ENCODE measurements at places on chromosomes 11 and 22.

DNA sequence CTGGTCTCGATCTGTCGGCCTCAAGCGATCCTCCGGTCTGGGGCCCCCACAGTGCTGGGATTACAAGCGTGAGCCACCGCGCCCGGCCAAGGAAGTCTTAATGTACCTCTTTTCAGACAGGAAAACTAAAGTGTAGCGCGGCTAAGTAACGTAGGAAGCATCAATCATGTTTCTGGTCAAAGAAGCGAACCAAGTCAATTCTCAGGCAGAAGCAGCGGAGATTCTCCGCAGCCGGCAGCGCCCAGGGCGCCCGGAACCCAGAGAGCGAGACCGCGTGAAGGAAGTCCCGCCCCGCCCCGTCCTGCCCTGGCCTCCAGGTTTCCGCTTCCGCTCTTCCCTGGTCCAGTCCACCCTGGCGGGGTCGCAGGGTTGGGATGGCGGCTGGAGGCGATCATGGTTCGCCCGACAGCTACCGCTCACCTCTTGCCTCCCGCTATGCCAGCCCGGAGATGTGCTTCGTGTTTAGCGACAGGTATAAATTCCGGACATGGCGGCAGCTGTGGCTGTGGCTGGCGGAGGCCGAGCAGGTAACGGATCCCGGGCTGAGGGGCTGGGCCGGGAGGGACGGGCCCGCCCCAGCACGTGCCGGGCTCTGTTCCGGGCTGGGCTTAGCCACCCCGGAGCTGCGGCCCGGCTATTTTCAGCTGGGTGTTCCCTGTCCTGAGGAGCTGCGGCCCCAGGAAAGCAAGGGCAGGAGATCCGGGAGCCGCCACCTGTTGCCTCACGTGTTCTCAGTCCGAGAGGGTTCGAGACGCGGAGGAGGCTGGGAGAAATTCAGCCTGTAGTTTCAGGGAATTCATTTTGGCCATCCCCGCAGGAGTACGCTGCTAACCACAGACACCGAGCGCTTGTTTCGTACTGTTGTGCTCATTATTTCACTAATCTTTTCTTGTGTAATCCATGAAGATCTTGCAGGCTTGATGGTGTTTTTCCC, at the start of gene ADSL:
Gene ADSL (plus strand): TSS at position 316 of the 934 bp plus-strand sequence. CDS start 59 bp downstream, at position 375.
- peaks cover 14% of the 10 kb centered on the region for H3K36me3 ChIP-seq
- peak within 1 kb of the TSS; percentile 66 for H3K4me3 ChIP-seq
- H3K4me1 ChIP-seq = peaks cover 9% of the 10 kb centered on the region
- H3K27me3 ChIP-seq = no peaks in the 10 kb centered on the region
- peak; percentile 33 for DNase-seq

DNA sequence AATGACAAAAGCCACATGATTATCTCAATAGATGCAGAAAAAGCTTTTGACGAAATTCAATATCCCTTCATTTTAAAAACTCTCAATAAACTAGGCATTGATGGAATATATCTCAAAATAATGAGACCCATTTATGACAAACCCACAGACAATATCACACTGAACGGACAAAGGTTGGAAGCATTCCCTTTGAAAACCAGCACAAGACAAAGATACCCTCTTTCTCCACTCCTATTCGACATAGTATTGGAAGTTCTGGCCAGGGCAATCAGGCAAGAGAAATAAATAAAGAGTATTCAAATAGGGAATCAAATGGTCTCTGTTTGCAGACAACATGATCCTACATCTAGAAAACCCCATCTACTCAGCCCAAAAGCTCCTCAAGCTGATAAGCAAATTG, 52.0 kb downstream of the CASP12 start:
- no peaks in the 10 kb centered on the region for H3K27me3 ChIP-seq
- no peak overlapping the region for H3K27ac ChIP-seq
- H3K4me3 ChIP-seq = no peak overlapping the region

DNA sequence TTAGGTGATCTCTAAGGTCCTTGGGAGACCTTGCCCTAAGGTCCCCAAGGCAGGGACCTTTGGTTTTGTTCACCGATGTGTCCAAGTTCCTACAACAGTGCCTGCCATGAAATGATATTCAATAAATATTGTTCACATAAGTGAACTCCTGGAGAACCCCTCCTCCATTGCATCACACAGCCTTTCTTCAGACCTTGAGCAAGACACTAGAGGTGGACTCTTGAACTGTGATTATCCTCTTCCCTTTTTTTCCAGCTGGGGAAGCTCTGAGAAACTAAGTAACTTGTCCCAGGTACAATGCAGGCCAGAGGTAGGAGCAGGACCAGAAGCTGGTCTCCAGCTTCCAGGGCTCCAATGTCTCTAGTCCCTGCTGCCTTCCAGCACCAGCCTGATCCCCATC, 76.6 kb upstream of the LMO1 start:
- no peak overlapping the region for H3K27ac ChIP-seq
- H3K4me3 ChIP-seq = no peak overlapping the region
- no peaks in the 10 kb centered on the region for H3K4me1 ChIP-seq
- DNase-seq = no peak
- H3K36me3 ChIP-seq = no peaks in the 10 kb centered on the region

DNA sequence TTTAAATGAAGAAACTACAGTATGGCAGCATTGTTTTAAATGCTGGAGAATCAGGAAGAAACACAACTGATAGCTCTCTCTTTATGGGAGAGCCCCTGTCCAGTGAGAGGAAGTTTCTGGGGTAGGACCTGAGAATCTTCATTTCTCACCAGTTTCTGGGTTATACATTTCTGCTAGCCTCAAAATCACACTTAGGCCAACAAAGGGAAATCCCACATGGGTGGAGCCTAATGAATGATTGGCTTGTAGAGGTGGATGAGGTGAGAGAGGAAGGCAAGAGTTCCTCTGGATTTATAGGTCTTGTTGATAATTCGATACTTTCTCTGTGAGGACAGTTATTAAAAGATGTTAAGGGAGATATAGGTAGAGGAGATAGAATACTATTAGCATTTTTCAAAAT, 1397.3 kb upstream of the TENM4 start:
- H3K36me3 ChIP-seq = no peaks in the 10 kb centered on the region
- H3K4me3 ChIP-seq = no peak overlapping the region
- H3K4me1 ChIP-seq = no peaks in the 10 kb centered on the region

DNA sequence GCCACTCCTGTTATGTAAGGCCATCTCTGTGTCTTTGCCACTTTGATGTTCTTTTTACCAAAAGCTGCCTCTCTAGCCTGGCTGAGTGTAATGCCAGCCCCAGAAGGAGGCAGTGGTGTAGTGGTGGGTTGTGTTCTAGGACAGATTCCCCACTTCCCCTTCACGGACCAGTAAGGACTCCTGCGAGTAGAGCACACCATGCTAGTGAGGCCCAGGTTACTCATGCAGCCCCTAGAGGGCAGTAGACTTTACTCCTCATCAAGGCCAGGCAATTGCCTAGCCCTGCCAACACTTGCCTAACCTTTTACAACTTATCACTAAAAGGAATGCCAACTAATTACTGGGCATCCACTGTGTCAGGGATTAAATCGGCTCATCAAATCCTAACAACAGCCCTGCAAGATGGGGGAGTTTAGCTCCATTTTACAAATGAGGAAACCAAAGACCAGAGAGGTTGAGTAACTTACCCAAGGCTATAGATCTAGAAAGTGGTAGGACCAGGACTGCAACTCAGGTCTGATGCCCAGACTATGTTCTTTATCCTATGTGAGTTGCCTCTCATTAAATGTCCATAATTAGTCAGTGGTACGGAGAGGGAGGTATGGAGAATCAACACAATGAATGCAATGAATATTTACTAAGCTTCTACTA, 75.3 kb downstream of the APIP start:
- no peaks in the 10 kb centered on the region for H3K4me1 ChIP-seq
- H3K27ac ChIP-seq = no peak overlapping the region
- no peaks in the 10 kb centered on the region for H3K36me3 ChIP-seq
- H3K27me3 ChIP-seq = no peaks in the 10 kb centered on the region
- H3K4me3 ChIP-seq = no peak overlapping the region

DNA sequence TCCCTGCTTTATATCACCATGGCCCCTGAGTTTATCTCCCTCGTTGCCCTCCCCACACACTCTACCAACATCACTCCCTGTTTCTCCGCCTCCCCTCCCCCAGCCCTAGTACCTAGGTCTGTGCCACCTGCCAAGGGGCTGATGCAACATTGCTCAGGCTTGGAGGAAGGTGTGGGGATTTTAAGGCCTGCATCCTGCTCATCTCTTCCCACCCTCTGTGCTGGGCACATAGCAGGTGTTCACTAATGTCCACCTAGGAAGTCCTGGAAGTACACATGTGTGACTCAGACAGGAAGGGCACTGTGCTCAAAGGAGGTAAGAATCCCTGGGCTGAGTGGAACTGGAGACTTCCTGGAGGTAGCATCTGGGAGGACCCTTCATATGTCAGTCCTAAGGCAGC, 37.0 kb downstream of the PDE2A start:
- no peak overlapping the region for H3K4me3 ChIP-seq
- DNase-seq = no peak
- no peaks in the 10 kb centered on the region for H3K4me1 ChIP-seq
- H3K27ac ChIP-seq = no peak overlapping the region
- H3K27me3 ChIP-seq = peaks cover 9% of the 10 kb centered on the region
- H3K36me3 ChIP-seq = no peaks in the 10 kb centered on the region

DNA sequence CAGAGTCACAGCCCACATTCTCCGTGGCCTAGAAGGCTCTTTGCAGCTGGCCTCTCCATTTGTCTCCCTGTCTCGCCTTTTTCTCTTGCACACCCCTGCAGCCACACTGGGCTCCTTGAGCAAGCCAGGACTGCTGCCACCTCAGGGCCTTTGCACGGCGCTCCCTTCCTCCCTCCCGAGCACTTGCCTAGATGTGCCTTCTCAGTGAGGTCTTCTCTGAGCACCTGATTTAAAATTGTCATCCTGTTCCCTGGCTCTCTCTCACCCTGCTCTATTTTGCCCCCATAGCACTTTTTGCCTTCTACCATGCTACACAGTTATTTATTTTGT, 102.9 kb upstream of the THY1 start:
- no peaks in the 10 kb centered on the region for H3K27me3 ChIP-seq
- H3K36me3 ChIP-seq = no peaks in the 10 kb centered on the region
- H3K4me1 ChIP-seq = no peaks in the 10 kb centered on the region
- H3K27ac ChIP-seq = no peak overlapping the region
